Chondrocyte (in vitro differentiated cells): ENCODE measurements at places on chromosomes 5 and 9.

GRCh38 chr5:58060996-58061395, 398.9 kb downstream of the PLK2 start:
- peaks cover 6% of the 10 kb centered on the region for H3K4me1 ChIP-seq
- H3K4me3 ChIP-seq, result no peak overlapping the region
- H3K27me3 ChIP-seq, result no peaks in the 10 kb centered on the region

DNA sequence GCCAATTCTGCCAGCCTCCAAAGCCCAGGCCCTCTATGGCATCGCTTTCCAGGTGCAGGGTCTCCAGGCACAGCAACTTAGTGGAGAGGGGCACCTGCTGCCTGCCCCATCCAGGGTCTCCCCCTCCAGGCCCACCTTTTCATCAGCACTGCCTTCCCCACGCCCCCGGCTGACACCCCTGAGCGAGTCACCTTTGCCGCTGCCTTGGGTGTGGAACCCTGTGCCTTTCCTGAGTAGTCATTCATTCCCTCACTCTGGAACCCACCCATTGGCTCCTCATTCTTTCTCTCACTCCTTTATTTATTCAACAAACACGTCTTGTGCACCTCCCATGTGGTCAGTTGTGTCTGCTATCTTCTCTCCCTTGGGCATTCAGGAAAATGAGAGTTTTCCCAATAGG, 14.5 kb upstream of the RPL26L1 start:
- peak overlapping the region; percentile 17 for H3K27ac ChIP-seq
- no peak overlapping the region for H3K4me3 ChIP-seq
- H3K27me3 ChIP-seq, result no peaks in the 10 kb centered on the region

DNA sequence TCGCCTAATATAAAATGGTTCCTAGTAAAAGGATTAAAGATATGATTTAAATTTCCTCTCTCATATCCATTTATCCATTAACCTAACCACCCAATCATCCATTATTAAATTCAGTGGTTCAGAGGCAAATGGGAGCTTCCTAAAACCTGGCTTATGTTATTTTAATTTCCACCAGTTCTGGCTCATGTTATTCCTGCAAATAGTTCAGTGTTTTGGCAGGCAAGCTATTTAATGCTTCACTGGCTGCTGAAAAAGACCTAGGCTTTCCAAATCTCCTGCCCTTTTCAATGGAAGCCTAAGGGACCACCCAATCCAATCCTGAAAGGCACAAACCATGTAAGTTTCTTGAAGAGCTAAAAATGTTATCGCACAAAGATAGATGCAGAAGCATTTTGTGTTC, 52.3 kb downstream of the POC5 start:
- no peak for DNase-seq
- H3K4me3 ChIP-seq, result no peak overlapping the region

DNA sequence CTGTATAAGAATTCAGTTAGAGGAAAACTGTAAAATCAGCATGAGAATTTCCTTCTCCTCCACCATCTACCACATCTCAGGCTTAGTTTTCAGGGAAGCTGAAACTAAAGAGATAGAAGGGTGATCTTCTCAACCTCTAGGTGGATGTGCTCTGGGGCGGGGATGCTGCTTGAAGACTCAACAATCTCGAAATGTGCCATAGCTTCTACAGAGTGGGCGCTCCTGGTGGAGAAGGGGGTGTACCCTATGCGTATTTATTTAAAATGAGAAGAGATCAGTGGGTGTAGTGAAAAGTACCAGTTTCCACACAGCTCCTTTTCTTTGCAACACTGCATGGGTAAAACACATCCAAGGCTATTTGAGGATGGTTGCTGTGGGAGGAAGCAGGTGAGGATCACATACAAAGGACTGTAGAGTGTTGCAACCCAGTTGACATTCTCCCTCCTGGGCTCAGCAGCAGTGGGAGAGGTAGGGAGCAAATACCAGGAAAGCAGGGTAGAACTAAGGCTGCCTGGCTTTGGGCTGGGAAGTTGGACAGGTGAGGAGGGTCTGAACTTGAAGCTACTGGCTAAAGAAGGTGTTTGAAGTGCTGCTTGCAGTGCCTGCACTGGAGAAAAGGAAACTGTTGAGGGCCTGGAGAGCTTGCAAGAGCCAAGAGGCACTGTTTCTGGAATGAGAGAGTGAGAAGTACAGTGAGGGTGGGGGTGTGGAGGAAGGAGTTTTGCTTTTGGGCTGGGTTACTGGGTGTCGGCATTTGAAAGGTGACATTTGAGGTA, 73.1 kb downstream of the MAST4 start:
- H3K4me3 ChIP-seq, result no peak overlapping the region
- DNase-seq, result no peak
- peaks cover 20% of the 10 kb centered on the region for H3K27me3 ChIP-seq
- no peak overlapping the region for H3K27ac ChIP-seq
- peaks cover 3% of the 10 kb centered on the region for H3K36me3 ChIP-seq

DNA sequence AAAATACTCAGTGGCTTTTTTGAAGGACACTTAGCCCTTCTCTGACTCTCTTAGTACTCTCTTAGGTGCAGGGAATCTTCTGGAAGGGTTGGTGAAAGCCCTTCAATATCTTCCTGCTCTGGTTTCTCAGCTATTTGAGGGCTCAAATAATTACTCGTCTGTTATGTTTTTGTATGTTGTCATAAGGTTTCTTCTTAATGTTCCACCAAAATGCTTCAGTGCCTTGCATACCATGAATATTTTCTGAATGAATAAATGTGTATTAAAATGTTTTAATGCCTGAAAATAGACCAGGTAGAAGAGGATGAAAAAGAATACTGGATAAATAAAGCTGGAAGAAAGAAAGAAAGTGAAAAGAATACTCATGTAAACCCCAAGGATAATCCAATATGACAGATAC, 124.3 kb downstream of the STK32A start:
- no peak overlapping the region for H3K4me3 ChIP-seq
- no peak overlapping the region for H3K27ac ChIP-seq
- no peaks in the 10 kb centered on the region for H3K36me3 ChIP-seq
- H3K27me3 ChIP-seq, result peaks cover under 1% of the 10 kb centered on the region
